ENCODE measurements at places on chromosomes 6 and 20.
A peak's percentile ranks its signal among the peaks of the same experiment; 100 is the strongest.

- DNase-seq, result peak; percentile 38
These were observed 594.6 kb downstream of the COL12A1 start for GRCh38 chr6:74611220-74611619.

- DNase-seq, result no peak
These were observed 79.0 kb upstream of the PDE10A start for GRCh38 chr6:165742047-165742446.

DNA sequence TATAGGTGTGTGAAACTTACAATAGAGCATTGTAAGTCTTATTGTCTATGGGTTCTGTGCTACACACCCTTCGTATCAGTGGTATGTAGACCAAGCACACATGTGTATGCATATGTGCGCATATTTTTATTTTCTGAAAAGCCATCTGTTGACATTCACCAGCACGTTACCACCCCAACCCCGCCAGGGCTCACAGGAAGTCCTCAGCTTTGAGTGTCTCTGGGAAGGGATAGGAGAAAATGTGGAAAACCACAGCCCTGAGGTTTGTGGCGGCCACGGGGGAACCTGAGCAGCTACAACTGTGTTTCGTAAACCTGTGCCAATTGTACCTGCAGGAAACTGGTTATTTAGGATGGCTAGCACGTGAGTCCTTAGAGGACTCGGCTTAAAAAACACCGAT, 123.3 kb upstream of the PHACTR3 start:
- DNase-seq, result no peak

- peak; percentile 6 for DNase-seq
These were observed 172.0 kb downstream of the TBC1D7 start for GRCh38 chr6:13156381-13156780.

GRCh38 chr20:16063881-16064280, 509.4 kb downstream of the KIF16B start:
- peak; percentile 66 for DNase-seq

DNA sequence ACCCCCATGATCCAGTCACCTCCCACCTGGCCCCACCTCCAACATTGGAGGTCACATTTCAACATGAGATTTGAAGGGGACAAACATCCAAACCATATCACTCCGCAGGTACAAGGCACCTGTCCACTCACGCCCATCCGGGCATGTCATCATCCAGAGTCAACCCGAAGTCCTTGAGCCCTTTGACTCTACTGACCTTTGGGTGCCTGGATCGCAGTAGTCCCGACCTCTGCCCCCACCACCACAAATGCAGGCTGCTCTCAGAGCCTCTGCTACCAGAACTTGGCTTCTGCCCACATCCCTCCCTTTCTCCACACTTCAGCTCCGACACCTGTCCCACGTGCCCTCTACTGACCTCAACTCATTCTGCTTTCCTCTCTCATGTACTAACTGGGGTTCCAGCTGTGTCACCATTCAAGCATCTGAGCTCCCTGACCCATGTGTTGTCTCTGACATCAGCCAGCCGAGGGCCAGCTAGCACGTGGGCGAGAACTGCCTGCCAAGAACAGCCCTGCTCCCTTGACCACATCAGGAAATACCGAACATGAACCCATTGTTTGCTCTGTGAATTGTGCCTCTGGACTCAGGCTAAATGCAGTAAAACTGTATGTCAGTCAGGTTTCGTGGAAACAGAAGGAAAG, 498.3 kb upstream of the SULF2 start:
- DNase-seq, result peak; percentile 82

DNA sequence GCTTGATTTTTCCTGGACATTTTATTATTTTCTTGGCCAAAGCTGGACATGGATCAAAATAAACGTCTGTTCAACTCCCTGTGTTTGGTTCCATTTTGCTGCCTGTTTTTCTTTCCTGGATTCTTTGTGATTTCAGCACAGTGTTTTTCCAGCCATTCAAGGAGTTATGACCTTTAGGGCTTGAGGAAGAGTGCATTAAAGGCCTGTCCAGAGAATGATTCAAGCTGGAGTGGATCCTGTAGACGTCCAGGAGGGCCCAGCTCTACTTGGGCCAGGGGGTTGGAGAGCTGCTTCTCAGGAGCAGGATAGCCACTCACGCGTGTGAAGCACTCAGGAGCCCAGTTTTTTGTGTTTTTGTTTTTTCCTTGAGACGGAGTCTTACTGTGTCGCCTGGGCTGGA, 56.5 kb upstream of the IER3 start:
- DNase-seq, result no peak

DNA sequence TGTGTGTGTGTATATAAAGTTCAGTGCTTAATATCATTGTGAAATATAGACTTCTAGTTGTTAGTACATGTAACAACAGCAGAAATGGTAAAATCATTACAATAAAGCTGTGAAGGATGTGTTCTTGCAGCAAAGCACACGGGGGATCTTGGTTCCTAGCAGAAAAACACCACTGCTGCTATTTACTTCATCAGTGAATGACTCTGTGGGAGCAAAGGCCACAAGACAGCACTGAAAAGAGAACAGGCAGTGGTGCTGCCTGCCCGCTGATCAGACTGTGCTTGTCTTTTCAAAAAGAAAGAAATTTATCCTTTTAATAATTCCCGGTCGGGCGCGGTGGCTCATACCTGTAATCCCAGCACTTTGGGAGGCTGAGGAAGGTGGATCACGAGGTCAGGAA, 689.9 kb upstream of the CITED2 start:
- DNase-seq, result no peak

- DNase-seq, result no peak
These were observed 118.1 kb downstream of the TRDN start for GRCh38 chr6:123518441-123519188.

GRCh38 chr6:128892079-128892478, 9.1 kb downstream of the LAMA2 start:
- DNase-seq, result no peak

- DNase-seq, result no peak
These were observed 13.3 kb upstream of the MAP7 start for GRCh38 chr6:136563386-136564152.

DNA sequence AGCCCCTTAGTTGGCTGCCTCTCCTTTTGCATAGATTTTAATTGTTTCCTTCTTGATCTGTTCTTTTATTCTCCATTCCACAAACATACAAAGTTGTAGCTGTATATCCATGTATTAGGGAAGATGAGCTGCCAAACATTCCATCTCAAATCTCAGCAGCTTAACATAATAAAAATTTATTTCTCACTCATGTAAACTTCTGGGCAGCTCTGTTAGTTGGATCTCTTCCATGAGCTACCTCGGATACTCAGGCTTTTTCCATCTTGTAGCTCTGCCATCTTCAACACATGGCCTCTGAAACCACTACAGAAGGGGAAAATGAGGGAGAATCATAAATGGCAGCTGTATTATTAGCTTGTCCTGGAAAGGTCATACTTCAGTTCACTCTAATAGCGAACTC, 149.4 kb upstream of the BMP2 start:
- DNase-seq, result no peak

GRCh38 chr6:119326291-119327005, 23.1 kb downstream of the MAN1A1 start:
- DNase-seq, result no peak

DNA sequence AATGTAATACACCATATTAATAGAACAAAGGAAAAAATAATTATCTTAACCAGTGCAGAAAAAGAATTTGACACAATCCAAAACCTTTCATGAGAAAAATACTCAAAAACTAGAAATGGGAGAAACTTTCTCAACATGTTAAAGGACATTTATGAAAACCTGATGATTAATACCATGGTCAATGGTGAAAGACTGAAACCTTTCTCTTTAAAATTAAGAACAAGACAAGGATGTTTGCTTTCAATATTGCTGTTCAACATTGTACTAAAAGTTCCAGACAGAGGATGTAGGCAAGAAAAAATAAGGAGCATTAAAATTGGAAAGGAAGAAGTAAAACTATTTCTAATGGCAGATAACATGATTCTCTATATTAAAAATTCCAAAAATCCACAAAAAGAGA, 981.3 kb upstream of the FLRT3 start:
- no peak for DNase-seq

DNA sequence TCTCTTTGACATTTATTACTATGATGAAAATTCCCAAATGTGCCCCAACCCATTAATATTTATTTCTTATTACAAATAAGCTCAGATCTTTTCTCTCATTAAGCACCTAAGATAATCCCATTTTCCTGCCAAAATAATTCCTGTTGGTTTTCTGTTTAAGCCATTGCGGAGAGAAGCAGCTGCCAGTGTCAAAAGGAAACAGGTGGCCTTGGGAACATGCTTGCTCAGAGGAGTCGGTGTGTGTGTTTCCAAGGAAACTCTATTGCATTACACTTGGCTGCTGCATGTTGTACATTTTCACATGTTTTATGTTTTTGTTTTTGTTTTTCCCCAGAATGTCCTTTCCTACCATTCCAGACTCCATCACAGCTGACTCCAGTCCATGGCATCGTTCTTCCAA, 56.4 kb downstream of the CD24 start:
- no peak for DNase-seq

GRCh38 chr20:35562541-35563110, 20.7 kb downstream of the ERGIC3 start:
- DNase-seq, result no peak

GRCh38 chr20:54340206-54340605, 132.3 kb downstream of the PFDN4 start:
- no peak for DNase-seq

DNA sequence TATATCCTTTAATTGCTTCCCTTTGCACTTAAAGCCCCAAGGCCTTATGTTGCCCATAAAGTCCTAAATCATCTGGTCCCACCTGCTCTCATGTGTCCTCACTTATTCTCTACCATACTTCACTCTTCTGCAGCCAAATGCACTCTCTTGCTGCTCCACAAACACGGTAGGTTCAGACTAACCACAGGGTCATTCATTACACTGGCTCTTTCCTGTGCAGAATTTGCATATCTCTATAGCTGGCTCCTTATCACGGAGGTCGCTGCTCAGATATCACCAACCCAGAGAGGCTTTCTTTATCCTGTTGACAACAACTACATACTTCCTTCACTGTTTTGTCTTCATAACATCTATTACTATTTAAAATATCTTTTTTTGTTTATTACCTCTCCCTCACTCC, 86.8 kb downstream of the MOXD1 start:
- DNase-seq, result no peak

DNA sequence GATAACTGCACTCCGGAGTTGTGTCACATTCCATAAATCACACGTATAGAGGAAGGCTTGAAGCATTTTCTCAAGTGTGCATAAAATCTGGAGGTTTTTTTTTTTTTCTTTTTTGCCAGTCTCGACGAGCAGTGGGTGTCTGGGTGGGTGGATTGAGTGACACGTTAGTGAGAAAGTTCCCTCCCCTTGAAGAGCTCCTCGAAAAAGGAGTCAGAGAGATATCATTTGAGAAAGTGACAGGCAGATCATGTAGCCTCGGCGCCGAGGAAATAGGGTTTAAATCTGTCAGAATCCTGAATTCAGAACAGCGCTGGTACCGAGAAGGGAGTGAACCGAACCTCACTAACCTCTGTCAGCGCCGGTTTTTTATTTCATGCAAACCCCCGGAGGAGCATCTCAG, 269.5 kb upstream of the ARID1B start:
- DNase-seq, result no peak

- DNase-seq, result no peak
These were observed 39.6 kb upstream of the TNFAIP3 start for GRCh38 chr6:137827411-137827940.

DNA sequence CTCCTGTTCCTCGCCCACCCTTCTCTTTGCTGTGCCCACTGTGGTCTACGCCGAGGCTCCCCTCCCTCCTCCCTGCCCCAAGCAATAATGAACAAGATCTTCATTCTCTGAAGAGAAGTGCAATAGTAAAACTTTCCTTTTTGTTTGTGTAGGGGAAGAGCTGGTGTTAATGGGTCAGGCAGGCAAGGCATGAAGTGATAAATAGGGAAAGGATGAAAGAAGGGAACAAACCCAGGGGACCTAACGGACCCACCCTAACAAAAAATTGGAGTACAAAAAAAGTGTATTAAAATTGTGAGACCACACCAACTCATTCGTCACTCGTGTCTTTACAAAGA, 66.9 kb downstream of the ZBTB2 start:
- no peak for DNase-seq

- no peak for DNase-seq
These were observed 996.5 kb downstream of the GRIK2 start for GRCh38 chr6:102389994-102390393.

GRCh38 chr6:119858901-119859300, 509.3 kb upstream of the MAN1A1 start:
- peak; percentile 21 for DNase-seq

- DNase-seq, result no peak
These were observed 15.8 kb downstream of the TRAPPC3L start for GRCh38 chr6:116529466-116530290.

- DNase-seq, result no peak
These were observed 492.9 kb upstream of the JAG1 start for GRCh38 chr20:11166712-11167111.

DNA sequence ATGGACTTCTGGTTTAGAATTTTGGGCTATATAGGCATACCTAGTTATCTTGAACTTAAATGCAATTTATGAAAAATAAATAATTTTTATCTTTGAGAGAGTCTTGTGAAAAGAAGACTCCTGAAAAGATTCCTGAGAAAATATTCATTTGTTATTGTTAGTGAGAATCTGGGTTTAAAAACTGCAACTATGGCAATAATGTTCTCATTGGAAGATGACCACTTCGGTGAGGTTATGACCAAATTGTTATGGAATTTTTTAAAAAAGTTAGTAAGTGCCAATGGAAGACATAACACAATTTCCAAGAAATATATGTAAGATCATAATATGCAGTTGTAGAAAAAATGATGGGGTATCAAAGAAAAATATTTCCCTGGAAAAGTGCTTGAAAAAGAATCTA, 46.3 kb downstream of the GRIK2 start:
- DNase-seq, result peak; percentile 31

- DNase-seq, result no peak
These were observed 6.9 kb upstream of the SYNDIG1 start for GRCh38 chr20:24462460-24463010.

- no peak for DNase-seq
These were observed 166.2 kb downstream of the TRIM27 start for GRCh38 chr6:28757429-28758045.
